ENCODE measurements at places on chromosomes 16 and 17.

DNA sequence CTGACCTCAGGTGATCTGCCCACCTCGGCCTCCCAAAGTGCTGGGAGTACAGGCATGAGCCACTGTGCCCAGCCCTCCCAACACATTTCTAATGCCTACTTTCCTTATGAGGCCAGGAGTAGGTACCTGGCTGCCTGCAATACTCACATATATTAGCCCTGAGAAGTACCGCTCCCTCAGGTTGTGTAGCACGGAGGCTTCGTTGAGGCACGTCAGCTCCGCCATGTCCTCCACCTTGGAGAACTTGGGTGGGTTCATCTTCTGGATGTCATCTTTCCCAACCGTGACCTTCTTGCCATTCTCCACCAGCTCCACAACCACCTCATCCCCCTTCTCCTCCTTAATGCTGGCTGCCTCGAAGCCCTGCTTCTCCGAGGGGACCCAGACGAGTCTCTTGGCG, 19.1 kb downstream of the MYH11 start:
- DNase-seq = no peak

DNA sequence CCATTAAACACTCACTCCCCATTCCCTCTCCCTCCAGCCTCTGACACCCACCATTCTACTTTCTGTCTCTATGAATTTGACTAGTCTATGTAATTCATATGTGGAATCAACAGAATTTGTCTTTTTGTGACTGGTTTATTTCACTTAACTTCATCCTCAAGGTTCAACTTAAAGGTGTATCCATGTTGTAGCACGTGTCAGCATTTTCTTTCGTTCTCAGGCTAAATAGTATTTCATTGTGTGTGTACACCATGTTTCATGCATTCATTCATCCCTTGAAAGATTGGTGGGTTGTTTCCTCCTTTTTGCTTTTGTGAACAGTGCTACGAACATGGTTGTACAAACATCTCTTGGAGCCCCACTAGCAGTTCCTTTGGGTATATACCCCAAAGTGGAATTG, 36.0 kb downstream of the ATP2C2 start:
- DNase-seq = no peak

DNA sequence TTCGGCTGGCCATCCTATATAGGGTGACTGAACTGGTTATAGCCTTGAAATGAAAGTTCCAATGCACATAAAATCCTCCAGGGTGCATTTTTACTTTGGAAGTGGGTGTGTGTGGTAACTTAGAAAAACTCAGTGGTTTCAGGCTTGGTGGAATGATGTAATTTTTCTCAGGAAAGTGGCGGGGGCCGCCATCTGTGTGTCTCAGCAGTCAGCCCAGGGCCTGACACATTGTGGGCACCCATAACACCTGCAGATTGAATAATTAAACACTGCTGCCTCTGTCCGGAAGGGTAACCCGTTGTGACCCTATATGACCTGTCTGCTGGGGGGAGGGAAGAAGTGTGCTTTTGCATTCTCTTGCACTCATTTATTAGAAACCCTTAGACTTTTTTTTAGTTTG, 2.2 kb upstream of the PDP2 start:
- DNase-seq = peak; percentile 21

- no peak for DNase-seq
These were observed 129.1 kb downstream of the FTO start for GRCh38 chr16:53832896-53833544.

GRCh38 chr17:2786176-2786881, 9.9 kb upstream of the RAP1GAP2 start:
- peak; percentile 83 for DNase-seq

DNA sequence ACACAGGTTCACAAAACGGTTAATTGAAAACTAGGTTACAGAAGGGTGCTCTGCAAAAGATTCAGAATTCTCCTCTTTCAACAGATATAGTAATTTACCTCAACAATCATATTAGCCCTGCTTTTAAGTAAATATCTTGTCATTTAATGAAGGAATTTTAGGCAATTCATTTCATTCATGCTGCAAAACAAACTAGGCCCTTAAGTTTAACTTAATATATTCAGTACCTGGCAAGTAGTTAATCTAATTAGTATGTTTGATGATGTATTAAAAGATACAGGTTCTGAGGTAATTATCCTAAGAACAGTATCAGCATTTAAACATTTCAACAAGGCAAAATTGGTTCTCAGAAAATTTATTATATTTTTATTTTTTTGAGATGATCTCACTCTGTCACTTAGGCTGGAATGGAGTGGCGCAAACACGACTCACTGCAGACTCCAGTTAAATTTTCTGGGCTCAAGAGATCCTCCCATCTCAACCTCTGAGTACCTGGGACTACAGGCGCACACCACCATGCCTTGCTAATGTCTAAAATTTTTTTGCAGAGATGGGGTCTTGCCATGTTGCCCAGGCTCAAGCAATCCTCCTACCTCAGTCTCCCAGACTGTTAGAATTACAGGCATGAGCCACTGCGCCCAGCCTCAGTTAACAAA, 44.9 kb downstream of the SMURF2 start:
- peak; percentile 43 for DNase-seq
